ENCODE measurements at places on chromosomes 3 and 15.

- DNase-seq, result no peak
Observed at GRCh38 chr3:178386401-178386800, 149.8 kb upstream of the KCNMB2 start.

DNA sequence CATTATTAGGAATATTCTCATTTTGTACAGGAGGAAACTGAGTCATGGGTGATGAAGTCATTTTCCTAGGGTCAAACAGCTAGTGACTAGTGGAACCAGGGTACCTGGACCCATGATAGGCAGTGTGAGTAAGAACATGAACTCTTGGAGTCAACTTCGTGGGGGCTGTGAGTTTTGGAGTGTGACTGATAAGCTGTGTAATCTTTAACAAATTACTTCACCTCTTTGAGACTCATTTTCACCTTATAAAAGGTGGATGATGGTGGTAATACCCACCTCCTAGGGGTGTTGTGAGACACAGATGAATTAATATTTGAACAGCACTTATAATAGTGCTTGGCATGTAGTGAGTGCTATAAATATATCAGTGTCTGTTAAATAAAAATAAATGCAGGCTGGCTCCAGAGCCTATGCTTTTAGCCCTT is 9.1 kb downstream of the SEMA6D start:
- DNase-seq, result no peak

- DNase-seq, result no peak
Observed at GRCh38 chr15:58268746-58269267, 130.6 kb downstream of the AQP9 start.

- no peak for DNase-seq
Observed at GRCh38 chr15:57251308-57251707, 125.0 kb upstream of the CGNL1 start.

DNA sequence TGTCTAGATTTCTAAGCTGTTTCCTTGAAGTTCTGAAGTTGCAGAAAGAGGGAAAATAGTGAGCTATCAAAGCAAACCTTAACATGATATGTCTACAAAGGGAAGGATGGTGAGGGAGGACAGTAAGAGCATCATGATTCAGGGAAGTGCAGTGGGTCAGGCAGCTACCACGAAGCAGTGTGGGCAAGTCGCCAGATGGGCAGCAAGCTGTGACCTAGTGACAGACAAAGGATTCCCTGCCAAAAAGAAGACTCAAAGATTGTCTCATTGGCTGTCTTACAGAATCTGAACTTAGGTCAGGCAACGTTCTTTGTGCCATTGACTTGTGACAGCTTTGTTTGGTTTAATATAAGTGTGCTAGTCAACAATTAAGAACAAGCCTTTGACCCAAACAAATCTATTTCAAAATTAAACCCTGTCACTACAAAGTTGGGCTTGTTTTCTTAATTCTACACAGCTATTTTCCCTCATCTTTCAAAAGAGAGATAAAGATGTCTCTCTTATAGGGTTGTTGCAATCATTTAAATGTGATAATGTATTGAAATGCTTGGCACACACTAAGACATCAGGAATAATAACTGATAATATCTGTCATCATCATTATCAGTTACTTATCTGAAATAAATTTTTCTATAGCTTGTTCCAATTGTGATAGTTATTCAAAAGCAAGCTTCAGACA is 153.3 kb downstream of the ECT2 start:
- DNase-seq, result no peak

DNA sequence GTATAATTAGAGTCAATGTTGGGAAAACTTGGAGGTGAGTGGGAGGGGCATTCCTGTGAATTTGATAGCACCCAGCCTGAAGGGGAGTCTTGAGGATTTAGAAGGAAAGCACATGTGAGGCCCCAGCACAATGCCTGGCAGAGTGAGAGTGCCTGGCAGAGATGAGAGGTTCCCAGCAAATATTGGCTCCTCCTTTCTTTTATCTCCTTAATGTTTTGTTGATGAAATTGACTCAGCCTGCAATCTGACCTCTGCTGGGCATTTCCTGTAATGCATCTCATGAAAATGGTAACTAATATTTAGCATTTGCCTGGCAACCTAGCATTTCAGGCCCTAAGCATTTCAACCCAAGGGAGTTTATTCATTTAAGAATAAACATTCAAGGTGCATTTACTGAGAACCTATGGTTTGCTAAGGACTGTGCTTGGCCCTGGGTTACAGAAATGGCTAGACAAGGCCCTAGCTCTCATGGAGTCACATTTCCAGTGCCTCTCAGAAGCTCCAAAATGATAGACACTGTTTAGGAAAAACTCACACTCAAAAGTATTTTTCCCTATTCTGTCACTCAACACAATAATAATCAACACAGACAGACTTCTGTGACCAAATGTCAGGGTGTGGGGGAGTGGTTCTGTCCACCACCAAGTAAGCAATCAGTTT is 19.0 kb downstream of the PDHB start:
- DNase-seq, result no peak

GRCh38 chr15:89506026-89506686 is 9.8 kb upstream of the RHCG start:
- no peak for DNase-seq

- no peak for DNase-seq
Observed at GRCh38 chr15:41656188-41656587, 4.0 kb upstream of the MGA start.

GRCh38 chr3:58556761-58557221 is 19.8 kb upstream of the ACOX2 start:
- DNase-seq, result peak; percentile 96

DNA sequence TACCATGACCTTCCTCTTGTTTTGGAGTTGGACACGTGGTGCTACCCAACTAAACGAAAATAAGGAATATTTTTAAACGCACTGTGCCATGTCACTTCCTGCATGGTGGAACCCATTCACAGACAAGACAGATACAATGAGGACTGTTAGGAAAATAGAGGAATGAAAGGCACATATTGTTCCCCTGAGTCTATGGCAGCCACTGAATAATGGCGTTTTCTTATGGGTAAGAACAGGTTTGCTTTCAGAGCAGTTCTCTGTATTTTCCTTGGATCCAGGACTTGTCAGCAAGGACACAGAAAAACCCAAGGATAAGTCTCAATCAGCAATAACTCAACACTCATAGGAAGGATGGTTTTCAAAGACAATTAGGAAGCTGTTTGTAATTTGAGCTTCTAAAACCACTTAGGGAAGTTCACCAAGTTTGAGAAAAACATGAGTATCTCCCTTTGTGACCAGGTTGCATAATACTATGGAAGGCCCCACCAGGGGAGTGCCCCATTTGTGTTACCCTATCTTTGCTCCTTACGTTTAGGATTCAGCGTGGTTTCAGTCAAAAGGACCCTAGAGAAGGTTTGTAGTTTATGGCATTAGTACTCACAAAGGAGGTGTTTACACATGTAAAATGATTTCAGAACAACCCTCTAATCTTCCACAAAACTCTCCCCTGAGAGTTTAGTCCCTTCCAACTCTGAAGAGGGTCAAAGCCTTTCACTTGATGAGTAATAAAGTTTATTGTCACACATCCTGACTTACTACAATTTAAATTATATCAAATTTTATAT is 487.2 kb upstream of the ATP11B start:
- no peak for DNase-seq

DNA sequence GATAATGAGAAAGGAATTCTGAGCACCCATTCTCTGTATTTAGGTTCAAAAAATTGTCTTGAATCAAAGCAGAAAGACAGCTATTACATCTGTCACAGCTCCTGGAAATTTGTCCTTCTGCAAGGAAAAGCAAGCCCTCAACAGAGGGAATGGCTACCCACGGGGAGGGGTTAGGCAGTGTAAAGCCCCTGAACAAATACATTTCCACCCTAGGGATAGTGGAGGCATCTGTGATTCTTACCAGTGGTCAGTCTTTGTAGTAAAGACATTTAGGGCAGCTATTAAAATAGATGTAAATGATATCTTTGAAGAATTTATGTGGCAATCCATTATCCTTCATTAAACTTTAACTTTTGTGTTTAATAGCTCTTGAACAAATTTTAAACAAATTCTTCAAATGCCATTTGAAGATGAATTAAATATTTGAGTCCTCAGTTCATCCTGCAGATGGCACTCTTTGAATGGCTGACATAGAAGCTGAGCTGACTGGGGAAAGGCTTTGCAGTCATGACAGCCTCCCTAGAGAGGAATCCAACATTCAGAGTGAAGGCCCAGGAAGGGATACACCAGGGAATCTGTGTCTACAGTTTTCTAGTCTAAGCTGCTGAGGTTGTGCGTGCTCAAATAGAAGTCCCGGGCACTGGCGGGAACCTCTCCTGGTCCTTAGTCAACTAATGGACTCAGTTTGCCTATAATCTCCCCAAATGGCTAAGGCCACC is 359.7 kb upstream of the ROPN1 start:
- peak; percentile 43 for DNase-seq

DNA sequence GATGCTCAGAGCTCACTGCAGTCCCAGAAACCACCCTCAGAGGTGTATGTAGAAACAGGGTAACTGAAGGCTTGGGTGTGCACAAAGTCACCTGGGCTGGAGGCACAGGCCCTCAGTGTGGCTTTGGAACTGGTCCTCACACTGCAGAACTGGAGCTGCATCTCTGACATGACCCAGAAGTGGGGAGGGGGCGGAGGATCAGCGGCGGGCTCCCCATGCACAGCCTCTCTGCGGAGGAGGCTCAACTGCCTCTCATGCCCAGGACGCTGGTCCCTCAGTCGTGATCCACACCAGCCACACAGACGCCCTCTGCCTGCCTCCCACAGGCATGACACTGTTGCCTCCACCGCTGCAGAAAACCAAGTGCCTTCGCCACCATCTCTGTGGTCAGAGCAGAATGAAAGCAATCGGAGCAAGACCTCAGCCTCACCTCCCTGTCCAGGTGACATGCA is 73.7 kb downstream of the TM2D3 start:
- DNase-seq, result no peak

- DNase-seq, result no peak
Observed at GRCh38 chr3:53238051-53238850, 17.6 kb downstream of the TKT start.

DNA sequence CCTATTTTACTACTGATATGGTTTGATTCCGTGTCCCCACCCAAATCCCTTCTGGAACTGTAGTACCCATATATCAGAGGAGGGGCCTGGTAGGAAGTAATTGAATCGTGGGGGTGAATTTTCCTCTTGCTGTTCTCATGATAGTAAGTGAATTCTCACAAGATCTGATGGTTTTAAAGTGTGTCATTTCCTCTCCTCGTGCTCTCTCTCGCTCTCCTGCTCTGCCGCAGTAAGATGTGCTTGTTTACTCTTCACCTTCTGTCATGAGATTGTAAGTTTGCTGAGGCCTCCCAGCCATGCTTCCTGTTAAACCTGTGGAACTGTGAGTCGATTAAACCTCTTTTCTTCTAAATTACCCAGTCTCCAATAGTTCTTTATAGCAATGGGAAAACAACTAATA is 81.2 kb upstream of the ZBTB20 start:
- no peak for DNase-seq

- peak; percentile 46 for DNase-seq
Observed at GRCh38 chr15:38905632-38906031, 341.0 kb upstream of the RASGRP1 start.

DNA sequence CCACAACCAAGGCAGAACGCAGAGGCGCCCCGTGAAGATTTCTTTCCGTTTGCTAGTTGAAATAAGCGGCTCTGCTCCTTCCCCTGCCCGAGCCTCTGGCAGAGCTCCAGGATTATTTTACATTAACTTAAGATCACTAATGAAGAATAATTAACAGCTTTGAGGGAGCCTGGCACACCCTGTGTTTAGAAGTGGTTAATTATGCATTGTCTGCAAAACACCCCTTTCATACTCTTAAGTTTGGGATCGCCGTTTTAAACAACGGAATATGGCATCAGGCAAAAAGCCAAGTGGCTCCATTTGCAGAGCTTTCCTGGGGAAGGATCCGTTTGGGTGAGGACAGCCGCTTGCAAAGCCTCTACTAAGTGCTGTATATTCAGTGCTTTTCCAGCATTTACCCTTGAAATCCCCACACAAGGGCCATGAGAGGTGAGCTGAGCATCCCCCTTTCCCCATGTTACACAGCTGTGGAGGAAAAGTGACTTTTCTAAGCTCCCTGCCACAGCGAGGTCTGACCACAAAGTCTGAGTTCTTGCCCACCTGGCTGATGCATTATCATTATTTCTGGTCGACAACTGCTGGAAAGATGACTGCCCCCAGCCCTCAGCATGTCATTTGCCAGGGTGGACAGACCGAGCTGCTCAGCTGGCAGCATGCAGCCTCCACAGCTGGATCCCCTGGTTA is 33.9 kb downstream of the IQSEC1 start:
- no peak for DNase-seq

DNA sequence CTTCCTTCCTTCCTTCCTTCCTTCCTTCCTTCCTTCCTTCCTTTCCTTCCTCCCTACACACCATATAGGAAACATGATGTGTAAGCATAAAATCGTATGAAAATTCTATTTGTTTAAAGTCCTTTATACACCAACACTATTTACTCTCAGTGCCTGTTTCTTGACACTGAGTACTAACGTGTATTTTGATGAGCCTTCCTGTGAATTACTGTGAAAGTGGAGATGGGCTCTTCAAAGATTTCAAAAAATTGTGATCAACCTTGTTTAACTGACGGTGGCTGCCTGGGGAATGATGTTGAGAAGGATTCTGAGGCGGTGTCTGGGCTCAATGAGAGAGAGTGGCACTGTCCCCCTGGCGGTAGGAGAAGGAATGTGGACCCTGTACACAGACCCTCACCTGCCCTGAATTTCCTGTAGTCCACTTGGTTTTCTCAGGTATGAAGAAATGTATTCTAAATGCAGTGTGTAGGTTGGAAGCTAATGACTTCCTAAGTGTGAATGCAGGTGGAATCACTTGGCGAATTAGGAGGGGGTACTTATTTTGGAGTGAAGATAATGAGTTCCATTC is 237.9 kb downstream of the GAP43 start:
- DNase-seq, result no peak

- no peak for DNase-seq
Observed at GRCh38 chr3:3443482-3443881, 264.0 kb upstream of the CRBN start.

DNA sequence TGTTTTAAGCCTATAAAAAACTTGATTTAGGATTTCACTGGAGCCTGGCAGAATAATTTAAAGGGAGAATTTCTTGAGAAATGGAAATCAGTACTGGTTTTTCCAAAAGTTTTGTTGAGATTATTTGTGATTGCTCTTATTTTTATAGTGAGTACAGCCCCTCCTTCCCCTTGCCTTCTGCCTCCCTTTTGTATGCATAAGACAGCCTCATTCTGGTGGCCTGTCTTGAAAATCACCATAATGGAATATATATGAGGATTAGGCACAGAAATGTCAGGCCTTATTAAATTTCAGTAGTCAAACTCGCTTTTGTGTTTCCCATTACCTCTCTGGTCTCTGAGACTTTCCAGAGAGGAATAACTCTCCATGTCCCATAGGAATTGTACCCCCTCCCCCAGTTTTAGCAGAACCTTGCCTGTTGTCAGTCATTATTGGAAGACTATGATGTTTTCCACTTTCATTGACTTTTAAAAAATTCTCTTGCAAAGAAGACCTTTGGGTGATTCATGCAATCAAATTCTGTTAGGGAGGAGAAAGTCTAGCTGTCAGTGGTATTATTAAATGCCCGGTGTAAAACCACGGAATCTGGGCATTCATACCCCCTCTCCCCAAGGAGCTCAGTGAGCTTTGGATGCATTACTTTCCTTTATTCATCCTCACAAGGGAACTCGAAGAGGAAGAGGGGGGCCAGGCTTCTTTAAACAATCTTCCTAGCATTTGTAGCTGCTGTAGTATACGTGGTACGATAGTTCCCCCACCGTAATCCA is 171.6 kb upstream of the TSC22D2 start:
- DNase-seq, result no peak

GRCh38 chr15:63389902-63390670 is 8.4 kb upstream of the CA12 start:
- DNase-seq, result no peak

- no peak for DNase-seq
Observed at GRCh38 chr3:115885621-115886020, 262.3 kb downstream of the GAP43 start.

Data from NCI-H524 treated with DMSO at 0.1 percent for 48 hours (cell line).